ENCODE measurements at places on chromosomes 4 and X.

DNA sequence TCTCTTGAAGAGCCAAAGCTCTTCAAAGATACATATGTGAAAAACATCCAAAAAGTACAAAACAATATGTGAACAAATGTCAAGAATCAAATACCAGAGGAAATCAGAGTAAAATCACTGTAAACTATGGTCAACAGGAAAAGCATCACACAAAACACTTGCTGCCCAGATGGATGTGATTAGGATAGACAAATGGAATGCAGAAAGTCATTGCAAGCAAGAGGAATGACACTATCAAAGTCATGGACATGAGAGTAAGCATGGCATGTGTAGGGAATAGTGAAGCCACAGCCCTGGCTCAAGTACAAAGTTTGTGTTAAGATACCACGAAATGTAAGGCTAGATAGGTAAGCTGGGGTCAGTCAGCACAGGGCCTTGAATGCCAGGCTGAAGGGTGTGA, 37.7 kb downstream of the CLDN2 start:
- no peak for DNase-seq

DNA sequence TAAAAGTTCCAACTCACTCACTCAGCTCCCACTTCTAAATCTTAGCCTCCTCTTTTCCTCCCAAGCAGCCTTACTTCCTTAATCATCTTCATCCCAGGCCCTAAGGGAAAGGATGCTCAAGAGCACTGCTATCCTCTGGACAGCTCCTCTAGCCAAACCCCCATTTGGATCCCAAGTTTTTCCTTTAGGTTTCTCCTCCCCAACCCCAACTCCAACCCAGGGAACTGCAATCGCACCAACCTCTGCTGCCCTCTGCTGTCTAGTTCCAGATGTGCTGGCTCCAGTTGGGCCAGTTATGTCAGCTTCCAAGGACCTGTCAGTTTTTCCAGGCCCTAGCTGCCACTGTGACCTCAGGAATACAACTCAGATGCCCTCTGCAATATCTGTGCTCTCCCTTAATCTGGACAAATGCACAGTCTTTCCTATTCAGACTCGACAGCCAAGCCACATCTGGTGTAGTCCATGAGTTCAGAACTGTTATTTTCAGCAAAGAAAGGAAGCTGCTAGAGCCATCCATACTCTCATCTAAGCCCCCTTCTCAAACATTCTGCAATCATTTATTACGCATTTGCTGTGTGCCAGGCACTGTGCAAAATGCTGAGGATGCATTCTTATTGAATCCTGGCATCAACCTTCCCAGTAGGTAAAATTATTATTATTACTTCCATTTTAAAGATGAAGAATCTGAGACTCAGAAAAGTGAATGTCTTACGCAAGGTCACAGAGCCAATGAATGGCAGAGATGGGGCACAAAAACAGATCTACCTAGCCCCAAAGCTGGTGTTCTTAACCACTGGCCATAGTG, 12.3 kb upstream of the XPNPEP2 start:
- DNase-seq: peak; percentile 44

- no peak for DNase-seq
These were observed 25.1 kb upstream of the PRDM8 start for GRCh38 chr4:80172203-80172602.

- DNase-seq: no peak
These were observed 472.4 kb upstream of the NWD2 start for GRCh38 chr4:36772154-36772516.

- no peak for DNase-seq
These were observed 112.9 kb downstream of the CPZ start for GRCh38 chr4:8705161-8706145.

- no peak for DNase-seq
These were observed 91.3 kb downstream of the PTPN13 start for GRCh38 chr4:86685401-86685800.

GRCh38 chrX:2371026-2371711, 129.6 kb downstream of the DHRSX start:
- DNase-seq: no peak

DNA sequence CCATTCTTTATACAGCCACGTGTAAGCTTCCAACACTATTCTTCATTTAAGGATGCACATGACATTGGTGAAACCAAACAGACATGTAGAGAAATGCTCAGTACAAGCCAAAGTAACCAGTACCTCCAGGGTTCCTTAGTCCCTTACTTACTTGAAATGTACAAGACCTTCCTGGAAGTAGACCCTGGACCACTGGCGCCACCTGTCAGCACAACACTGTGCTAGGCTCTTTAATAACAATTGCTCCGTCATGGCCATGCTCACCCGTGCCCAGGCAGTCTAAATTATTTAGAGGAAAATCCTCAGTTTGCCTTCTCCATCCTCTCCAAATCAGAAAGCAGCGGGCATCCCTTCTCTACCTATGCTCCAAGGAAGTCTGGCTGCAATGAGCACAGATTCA, 52.7 kb downstream of the ADGRA3 start:
- no peak for DNase-seq

DNA sequence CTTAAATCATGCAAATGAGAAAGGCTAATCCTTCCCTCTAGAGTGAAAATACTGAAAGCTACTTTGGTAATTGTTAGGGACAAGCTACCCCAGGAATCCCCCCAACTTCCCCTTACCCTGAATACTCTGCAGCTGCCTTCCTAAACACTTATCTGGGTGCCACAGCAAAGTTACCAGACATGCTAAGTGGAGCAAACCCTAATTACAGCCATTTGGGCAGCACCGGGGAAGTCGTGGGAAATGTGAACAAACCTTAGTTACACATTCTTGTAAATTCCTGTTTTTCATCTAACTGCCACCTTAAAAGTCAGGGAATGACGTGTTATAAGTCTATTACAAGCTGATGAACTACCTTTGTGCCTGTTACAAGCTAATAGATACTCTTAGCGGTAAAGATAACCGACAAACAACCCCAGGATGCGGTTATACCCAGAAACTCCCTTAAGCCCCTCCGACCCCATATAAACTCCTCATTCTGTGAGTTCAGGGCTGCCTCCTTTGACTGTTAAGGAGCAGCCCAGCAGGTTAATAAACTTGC, 66.0 kb upstream of the PLAC8 start:
- DNase-seq: no peak

- no peak for DNase-seq
These were observed 208.5 kb upstream of the FAT1 start for GRCh38 chr4:186932196-186932595.

GRCh38 chr4:119068529-119068962, 67.1 kb upstream of the MYOZ2 start:
- no peak for DNase-seq

- no peak for DNase-seq
These were observed 613.1 kb upstream of the HS3ST1 start for GRCh38 chr4:12041828-12042227.

DNA sequence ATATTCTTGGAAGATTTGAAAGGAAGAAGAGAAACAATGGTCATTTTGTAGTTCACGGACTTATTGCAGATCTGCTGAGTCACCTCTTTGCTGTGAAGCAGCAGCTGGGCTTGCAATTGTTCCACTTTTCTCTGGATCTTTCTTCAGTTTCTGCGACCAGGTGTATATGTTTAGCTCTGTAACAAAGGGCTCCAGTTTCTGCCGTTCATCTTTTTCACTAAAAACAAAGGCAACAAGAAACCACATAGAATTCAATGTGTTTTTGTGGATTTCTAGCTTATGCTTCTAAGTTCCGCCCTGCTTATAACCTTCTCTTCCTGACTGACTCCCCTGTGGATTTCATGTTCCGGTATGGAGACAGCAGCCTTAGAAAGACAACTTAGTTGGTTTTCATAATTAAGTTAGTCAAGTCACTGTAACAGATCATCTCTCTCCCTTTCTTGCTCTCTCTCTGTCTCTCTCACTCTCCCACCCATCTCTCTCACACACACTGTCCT, 121.6 kb upstream of the EPHA5 start:
- no peak for DNase-seq

DNA sequence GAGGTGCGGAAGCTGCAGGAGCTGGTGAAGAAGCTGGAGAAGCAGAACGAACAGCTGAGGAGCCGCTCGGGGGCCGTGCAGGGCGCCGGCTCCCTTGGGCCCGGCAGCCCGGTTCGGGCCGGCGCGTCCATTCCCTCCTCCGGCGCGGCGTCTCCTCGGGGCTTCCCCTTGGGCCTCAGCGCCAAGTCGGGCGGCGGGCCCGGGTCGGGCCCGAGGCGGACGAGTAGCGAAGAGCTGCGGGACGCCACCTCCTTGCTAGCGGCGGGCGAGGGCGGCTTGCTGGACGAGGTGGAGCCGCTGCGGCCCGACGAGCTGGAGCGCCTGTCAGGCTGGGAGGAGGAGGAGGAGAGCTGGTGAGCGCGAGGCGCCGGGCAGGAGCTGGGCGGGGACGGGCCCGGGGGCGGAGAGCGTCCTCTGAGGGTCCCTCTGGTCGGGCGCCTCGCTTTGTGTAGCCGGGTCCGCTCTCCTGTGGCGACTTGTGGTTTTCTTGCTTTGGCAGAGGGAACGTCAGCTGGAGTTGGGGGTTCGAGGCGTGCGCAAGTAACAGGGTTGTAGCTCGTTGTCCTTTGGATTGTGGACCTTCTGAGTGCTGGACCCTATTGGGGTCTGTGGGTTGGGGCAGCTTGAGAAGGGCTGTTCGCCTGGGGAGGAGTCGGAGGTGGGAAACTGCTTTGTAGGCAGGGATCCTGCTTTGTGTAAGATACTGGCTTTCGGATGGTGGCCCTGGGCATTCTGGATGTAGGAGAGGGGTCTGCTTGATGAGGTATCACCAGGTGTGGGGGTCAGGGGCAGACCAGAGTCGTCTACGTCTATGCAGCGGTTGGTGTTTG, 662 bp downstream of the SLAIN2 start:
- DNase-seq: peak; percentile 47

DNA sequence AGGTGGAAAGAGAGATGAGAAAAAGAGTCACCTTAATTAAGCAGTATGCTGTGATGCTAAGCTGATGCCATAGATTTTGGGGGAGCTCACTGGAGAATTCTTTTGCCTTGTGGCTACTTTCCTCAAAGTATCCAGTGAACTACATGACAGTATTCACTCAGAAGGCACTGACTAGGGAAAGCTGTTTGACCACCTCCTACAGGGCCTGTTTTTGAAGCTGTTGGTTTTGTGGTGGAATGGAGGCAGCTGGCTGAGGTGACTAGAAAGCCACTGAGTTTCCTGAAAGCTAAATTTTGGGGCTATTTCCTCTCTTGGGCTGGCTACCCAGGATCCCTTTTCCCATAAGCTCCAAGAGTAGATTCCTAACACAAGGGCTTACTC, 124.8 kb upstream of the EOLA2 start:
- DNase-seq: no peak

- no peak for DNase-seq
These were observed 28.0 kb downstream of the DKK2 start for GRCh38 chr4:107008115-107008514.

GRCh38 chr4:145453163-145453520, 28.5 kb upstream of the SMAD1 start:
- no peak for DNase-seq

GRCh38 chrX:1686642-1687041, 71.8 kb downstream of the ASMT start:
- no peak for DNase-seq

GRCh38 chrX:134683351-134684005, 25.2 kb upstream of the PLAC1 start:
- DNase-seq: no peak

DNA sequence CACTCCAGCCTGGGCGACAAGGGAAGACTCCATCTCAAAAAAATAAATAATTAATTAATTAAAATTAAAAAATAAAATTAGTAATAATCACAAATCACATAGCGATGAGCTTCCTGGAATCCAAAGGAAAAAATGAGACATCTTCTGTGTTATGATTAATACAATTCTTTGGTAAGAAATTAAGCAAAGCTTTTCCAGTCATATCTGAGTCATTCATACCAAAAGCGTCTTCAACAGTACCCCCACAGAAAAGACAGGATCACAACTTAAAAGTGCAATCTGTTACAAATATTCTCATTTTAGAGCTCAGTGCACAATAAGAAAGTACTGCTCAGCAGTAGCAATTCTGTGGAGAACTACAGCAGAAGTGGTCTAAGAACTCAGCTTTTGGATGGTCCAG, 168.5 kb upstream of the MXRA5 start:
- no peak for DNase-seq

GRCh38 chr4:87857789-87858188, 25.0 kb downstream of the MEPE start:
- no peak for DNase-seq

- DNase-seq: no peak
These were observed 130.4 kb upstream of the PAK3 start for GRCh38 chrX:110965409-110966090.

GRCh38 chrX:141221611-141222010, 20.7 kb downstream of the SPANXC start:
- DNase-seq: no peak

GRCh38 chrX:153685751-153686696, 1.7 kb upstream of the SLC6A8 start:
- no peak for DNase-seq

DNA sequence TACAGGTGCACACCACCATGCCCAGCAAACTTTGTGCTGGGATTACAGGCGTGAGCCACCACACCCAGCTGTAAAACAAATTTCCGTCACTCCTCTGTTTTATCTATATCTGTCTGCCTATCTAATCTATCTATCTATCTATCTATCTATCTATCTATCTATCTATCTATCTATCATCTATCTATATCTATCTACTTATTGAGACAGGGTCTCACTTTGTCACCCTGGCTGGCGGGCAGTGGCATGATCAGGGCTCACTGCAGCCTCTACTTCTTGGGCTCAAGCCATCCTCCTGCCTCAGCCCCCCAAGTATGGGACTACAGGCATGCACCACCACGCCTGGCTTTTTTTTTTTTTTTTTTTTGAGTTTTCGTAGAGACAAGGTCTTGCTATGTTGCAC, 20.6 kb downstream of the AKAP14 start:
- DNase-seq: no peak

DNA sequence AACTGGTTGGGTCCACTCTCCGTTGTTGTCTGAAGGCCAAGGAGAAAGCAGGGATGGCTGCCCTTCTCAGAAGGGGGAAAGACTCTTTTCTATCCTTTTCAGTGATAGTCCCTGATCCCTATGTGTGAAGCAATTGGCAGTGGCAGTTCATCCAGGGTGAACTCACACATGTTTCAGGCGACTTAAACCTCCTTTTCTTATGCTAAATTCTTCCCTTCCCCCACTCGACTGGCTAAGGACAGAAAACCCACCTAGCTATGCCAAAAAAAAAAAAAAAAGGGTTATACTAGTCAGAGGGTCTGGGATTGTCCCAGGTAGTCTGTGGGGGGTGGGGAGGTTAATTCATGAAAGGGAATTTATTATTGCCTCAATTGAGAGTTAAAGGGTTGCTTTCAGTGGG, 12.2 kb upstream of the ZNF280C start:
- DNase-seq: no peak

GRCh38 chr4:7232061-7232650, 39.8 kb downstream of the SORCS2 start:
- no peak for DNase-seq

DNA sequence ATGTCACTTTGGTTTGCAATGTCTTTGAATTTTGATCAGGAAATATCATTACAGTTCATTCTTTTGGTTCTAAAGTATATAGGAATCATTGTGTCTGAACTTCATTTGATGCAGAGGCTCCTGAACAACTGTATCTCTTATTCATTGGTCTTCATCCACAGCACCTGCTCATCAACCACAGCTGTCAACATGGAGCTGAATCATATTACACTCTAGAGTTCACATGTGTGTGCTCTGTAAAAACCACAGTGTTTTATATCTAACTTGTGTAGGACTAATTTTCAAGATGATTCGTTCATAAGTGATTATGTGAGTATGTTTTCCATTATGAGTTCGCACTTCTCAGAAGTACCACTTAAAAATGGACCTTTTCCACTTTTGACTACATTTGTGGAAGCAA, 643.3 kb upstream of the FAM241A start:
- no peak for DNase-seq

GRCh38 chr4:100017637-100018310, 67.7 kb upstream of the H2AZ1 start:
- no peak for DNase-seq

- no peak for DNase-seq
These were observed 197.2 kb downstream of the GPM6A start for GRCh38 chr4:175614890-175615289.

Data from activated T-cell treated with anti-CD3 and anti-CD28 coated beads, Interleukin-2, amount 50 U/mL, for 1 hour (primary cell).